ENCODE measurements at places on chromosomes 5 and 9.

GRCh38 chr9:69249337-69249736, 75.3 kb downstream of the TJP2 start:
- no peak for DNase-seq

- DNase-seq = no peak
Observed at GRCh38 chr5:96963267-96963666, 27.4 kb downstream of the LNPEP start.

DNA sequence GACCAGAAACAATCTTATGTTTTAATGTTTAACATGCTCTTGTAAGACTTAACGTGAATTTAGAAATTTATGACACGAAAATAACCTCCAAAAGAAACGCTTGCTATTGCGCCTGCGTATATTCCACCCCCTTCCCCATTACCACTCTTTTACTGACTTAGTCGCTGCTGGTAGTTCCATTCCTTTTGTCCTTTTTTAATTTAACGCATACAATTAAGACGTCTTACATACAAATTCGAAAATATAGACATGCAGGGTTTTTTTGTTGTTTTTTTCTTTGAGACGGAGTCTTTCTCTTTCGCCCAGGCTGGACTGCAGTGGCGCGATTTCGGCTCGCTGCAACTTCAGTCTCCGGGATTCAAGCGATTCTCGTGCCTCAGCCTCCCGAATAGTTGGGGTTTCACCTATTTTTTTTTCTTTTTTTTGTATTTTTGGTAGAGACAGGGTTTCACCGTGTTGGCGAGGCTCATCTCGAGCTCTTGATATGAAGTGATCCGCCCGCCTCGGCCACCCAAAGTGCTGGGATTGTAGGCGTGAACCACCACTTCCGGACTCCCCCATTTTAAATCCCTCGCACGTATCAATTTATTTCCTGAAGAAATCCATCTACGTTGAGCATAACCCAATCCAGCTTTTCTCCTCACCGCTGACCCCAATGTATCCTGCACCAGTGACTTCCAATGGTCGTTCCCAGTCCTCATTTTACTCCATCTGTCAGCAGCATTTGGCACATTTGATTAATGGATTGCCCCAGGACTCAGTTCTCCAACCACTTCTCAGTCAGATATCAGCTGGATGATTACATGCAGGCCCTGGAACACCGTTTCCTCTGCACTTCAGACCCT, 684 bp upstream of the MED7 start:
- no peak for DNase-seq

GRCh38 chr9:35035851-35036701, 36.3 kb downstream of the VCP start:
- no peak for DNase-seq

DNA sequence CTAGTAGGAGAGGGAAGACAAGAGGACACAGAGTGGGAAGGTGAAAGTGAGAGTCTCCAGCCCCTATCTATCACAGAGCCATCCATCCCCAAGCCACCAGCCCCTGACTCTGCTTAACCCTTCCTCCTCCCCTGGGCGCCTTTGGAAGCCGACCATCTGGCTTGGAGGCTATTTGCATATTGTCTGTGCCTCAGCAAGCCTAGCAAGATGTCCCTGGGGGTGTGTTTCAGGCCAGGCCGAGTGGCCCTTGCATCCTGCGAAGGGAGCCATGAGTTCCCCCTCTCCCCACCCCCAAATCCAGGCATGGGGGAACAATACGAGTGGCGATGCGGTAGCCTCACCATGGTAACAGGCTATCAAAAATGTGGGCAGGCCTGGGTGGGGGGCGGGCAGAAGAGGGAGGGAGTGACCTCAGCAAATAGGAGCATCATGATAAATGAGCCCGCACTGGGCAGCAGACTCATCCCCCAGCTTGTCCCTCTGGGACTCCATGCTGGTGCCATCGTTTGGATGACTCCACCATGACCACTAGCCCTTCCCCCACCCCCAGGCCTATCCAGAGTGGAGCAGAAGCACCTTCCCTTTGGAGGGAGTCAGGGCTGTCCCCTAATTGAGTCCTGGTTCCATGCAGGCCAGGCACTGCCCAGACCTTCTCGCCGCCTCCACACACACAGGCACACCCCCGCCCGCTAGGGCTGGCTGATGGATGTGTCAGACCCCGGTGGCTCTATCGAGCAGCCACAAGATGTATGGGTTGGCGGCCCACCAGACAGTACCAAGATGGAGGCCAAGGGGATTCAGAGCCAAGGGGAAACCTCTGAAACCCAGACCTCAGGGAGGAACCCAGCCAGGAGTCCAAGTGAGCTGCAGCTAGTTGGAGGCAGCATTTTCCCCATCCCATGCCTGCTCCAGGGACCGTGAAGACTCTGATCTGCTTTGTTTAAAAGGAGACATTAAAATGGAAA, 14.6 kb downstream of the URM1 start:
- DNase-seq = no peak

- DNase-seq = no peak
Observed at GRCh38 chr9:105218673-105219072, 25.8 kb upstream of the SLC44A1 start.

- no peak for DNase-seq
Observed at GRCh38 chr5:57724836-57725235, 242.2 kb upstream of the ACTBL2 start.

- no peak for DNase-seq
Observed at GRCh38 chr9:71760901-71761300, 7.4 kb downstream of the CEMIP2 start.

- DNase-seq = no peak
Observed at GRCh38 chr9:77218612-77219011, 41.3 kb downstream of the VPS13A start.

GRCh38 chr9:92654481-92655301, 15.2 kb downstream of the IPPK start:
- no peak for DNase-seq

GRCh38 chr5:78597068-78597973, 51.3 kb downstream of the LHFPL2 start:
- DNase-seq = no peak

DNA sequence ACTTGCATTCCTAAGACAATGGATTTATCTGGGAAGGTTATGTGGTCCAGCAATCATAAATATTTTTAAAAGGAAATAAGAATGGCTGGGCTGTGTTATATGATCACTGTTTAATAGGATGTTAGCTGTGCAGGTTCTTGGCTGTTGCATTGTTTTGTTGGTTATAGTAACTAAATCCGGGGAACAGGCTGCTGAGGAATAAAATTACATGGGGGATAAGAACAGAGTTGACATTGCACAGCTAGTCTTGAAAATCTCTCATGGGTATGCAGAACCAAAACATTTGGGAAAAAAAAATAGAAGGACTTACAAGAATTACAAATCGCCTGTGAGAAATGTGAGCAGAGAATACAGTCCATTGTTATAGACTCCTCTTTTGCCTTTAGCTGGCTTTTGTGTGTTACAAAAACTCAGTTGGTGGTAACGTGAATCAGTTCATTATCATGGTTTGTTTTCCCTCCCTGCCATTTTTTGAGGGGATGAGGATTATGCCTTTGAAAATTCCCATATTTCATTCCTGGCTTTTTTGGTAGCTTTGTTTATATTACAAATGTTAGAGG, 375.3 kb upstream of the DAB2 start:
- DNase-seq = no peak

DNA sequence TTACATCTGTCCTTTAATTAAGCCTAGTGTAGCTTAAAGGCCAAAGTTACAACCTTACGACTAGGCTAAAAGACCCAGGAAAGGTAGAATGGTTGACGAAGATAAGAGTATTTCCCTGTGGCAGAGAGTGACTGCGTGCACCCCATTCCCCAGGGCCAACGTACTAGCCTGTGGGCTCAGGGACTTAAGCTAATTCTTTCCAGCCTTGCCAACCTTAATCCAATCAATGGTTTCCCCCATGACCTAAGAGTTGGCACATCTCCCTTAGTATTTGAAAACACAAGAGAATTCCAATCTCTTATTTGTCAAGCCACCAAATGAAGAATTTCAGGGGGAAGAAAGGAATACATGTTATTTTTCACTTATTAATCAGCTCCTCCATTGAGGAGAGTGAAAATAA, 16.0 kb downstream of the CTNND2 start:
- DNase-seq = no peak

DNA sequence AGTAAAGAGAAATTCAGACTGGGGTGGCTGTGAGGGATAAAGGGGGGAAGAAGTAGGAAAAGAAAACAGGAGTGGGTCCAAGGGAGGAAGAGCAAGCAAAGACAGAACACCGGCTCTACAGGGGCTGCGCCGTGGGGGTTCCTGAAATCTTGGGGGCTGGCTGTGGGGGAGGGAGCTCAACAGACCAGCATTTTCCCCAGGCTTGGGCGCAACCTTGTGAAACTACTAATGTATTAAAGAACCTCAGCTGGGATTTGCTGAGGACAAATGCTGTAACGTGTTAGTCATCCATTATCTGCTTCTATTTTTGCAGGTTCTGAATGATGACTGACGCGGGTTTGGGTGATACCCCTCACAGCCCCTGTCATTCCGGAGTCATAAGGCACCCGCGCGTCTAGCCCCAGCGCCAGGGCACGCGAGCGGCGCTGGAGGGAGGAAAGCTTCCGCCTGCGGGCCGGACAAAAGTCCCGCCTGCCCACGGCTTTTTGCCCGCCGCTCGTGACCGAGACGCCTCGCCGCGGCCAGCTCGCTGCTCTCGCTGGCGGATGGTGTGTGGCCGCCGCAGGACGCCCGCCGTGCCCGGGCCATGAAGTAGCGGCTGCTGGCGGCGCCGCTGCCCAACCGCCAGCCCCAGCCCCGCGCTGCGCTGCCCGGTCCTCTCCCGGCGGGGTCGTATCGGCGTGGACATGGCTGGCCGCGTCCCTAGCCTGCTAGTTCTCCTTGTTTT, 110.6 kb downstream of the PAM start:
- DNase-seq = no peak

DNA sequence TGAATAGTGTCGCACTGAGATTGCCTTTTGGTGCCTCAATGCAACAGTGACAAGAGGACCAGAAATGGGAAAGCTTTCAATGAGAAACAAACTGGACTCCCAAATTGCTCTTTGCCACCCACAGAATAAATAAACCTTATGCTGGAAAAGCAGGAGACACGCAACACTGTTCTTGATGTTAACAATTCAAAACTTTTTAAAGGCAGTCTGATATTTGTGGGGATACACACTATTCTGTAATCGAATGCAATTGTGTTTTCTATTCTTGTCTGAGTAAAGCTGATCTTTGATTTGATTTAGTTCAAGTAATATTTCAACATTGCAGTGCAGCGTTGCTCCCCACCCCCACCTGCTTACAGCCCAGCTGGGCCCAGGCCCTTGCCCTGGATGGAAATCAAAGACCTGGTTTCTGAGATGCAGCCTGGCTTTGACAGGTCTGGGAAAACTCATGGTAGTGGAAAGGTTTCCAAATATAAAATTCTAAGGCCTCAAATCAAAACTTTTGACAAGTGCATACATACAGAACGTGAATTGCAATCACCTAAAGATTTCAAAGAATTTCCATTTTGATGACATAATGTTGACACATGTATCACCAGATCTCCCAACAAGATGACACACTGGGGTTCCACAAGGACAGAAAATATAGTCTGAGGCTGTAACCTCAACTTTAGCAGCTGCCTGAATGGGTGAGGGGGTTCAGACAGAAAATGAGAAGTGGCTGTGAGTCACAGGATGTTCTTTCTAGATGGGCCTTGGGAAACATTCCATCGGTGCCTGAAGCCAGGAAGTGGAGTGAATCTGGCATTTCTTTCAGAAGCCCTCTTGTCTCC, 55.1 kb downstream of the ABCA1 start:
- no peak for DNase-seq

DNA sequence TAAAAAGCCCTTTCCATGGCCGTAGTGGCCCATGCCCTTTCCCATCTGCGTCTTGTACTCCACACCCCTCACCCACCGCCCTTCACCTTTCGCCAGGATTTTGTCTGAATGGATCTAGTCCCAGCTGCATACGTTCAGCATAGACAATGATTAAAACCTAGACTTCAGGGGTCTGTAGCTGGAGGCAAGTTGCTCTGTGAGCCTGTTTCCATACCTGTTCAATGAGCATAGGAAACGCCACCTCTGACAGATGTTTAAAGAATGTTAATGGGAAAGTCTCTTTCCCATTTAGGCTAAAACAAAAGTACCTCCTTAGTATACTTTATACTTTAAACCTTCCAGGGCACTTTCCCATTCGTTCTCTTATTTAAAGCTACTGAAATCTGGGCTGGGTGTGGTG, 105.7 kb downstream of the SPRY4 start:
- DNase-seq = no peak

DNA sequence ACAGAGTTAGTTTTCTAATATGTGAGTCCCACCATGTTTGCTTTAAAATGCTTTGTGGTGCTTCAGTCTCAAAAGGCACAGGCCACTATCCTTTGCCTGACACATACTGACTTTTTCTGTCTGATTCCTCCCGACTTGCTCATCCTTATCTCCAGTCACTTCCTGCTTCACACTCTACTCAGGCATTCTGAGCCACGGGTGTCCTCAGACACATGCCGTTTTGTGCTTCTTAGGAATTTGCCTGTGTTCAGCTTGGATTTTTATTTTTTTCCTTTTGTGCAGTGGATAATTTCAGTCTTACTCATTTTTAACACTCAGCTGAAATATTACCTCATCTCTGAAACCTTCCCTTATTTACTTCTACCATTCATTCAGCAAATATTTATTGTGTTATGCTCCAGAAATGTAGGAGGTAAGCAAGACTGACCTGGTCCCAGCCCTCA, 54.1 kb downstream of the MAN2A1 start:
- DNase-seq = no peak

GRCh38 chr5:146345240-146345577, 6.6 kb downstream of the POU4F3 start:
- no peak for DNase-seq

GRCh38 chr9:108087781-108088180, 598.2 kb upstream of the KLF4 start:
- DNase-seq = no peak

DNA sequence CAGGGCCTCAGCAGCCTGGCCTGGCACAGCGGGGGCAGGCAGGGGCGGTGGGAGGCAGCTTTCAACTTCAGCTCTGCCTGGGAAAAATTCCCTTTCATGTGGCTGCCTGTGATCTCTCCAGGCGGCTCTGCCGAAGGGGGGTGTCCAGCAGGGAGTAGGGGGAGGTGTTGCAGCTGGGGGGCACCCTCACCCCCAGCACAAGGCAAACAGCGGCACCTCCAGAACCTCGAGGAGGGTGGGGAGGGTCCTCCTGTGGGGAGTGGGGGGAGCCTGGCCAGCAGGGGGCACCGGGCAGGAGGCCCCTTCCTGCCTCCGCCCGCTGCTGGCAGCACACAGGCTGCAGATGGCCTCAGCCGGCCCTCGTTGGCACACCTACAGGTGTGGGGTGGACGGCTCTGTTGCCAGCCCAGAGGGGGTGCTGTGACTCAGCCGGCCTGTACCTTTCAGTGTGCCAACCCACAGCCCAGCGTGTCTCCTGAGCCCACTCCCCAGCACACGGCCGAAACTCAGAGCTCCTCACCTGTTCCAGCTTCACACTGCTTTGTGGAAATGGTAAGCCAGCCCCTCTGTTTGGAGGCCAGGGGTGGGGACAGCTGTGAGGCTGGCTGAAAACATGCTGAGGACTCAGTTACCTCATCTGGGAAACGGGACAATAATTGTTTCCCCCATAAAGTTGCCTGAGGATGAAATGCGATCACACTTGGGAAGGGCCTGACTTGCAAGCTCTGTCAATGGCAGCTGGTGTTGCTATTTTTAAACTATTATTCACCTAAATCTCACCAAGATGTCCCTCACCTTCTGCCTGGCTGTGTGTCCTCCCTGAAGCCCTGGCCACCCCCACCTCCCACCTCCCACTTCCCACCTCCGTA, 37.0 kb downstream of the CXXC5 start:
- DNase-seq = no peak

GRCh38 chr5:21806943-21807342, 1046.2 kb downstream of the CDH12 start:
- DNase-seq = no peak

- no peak for DNase-seq
Observed at GRCh38 chr5:79011219-79011836, 26.2 kb upstream of the ARSB start.

GRCh38 chr5:152305525-152305924, 99.6 kb downstream of the NMUR2 start:
- DNase-seq = no peak

Measured in NCI-H1048 (cell line).